Type B pancreatic cell (in vitro differentiated cells): ENCODE measurements at places on chromosomes 5 and 9. TPM values are rescaled to one million over a fixed set of nuclear protein-coding genes. Genes with fewer than 3 reads are reported as not detected.

DNA sequence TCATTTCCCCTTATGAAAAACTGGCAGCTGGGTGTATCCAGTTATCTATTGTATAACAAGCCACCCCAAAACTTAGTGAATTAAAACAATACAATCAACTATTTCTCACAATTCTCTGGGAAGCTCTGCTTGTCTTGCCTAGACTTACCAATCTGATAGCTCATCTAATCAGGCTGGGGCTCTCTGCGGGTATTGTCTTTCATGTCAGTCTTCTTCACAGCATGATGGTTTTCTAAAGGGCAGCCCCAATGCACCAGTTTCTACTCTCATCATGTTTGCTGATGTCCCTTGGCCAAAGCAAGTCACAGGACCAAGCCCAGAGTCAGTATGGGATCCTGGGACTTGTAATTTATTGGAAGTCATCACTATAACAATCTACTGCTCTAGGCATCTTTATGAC is 433.5 kb downstream of the KIAA0825 start:
- DNase-seq, result no peak

- no peak for DNase-seq
Observed at GRCh38 chr5:79795764-79796398, 106.2 kb downstream of the CMYA5 start.

Gene CSF1R
- total RNA-seq, result 1.6 and 4.0 TPM in 2 replicates

Gene GIN1
- 6.9 and 8.0 TPM in 2 replicates for total RNA-seq

DNA sequence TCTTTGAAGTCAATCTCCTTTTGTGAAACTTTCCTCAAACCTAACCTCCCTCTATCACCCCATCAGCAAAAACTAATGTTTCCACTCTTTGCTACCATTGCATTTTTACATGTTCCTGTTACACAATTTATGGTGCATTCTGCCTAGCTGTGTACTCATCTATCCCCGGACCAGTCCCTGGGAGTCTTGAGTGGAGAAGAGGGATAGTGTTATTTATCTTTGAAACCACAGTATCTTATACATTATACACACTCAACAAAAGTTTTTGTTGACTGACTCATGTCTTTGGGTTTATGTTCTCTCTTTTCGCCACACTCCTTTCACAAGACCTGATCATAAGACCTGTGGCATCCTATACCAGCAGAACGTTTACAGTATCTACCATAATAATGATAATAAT is 26.4 kb downstream of the TNFAIP8 start:
- no peak for DNase-seq

Gene NUTM2F
- not detected in 2 replicates for total RNA-seq

DNA sequence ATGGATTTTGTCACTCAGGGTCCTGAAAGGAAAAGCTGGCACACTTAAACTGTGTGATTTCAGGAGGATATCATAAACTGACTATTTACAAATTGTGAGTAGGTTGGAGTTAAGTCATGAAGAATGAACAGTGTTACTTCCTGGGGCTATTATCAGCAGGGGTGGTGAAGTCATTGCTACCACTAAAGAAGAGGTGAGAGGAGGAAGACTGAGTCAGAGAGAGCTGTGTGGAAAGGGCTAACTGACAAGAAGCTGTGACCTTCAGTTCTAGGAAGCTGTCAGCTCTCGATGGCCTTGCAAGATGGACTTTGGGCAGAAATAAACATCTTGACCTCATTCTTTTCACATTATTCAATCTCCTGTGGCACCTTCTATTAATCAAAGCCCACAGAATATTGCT is 72.3 kb upstream of the STARD4 start:
- DNase-seq, result no peak

Gene PCDHB13
- total RNA-seq, result 2.3 and 4.7 TPM in 2 replicates

DNA sequence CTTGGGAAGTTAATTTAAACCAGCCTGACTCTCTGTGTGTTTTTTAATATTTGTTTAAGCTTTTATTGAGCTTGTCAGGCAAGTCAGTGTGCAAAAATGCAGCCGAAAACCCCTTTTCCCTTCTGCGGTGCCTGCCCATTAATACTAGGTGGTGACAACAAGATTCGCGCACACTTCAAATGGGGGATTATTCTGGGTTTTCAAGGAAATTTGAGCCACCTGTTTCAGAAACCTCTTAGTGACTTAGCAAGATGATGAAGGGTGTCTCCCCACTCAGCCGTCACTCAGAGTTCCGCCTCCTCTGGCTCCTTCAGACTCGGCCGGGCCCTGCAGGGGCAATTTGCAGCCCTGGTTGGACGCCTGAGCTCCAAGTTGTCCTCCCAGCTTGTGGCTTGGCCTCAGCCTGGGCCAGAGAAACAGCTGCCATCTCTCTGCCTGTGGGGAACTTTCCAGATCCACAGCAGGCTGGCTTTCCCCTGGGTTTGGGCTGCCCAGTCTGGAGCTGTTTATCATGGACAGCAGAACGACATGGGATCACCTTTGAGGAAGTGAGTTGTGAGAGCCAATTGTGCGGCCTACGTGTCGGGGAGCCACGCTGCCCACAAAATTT is 75.9 kb downstream of the SPRY4 start:
- no peak for DNase-seq

- DNase-seq, result no peak
Observed at GRCh38 chr5:103598997-103599566, 36.5 kb upstream of the NUDT12 start.

DNA sequence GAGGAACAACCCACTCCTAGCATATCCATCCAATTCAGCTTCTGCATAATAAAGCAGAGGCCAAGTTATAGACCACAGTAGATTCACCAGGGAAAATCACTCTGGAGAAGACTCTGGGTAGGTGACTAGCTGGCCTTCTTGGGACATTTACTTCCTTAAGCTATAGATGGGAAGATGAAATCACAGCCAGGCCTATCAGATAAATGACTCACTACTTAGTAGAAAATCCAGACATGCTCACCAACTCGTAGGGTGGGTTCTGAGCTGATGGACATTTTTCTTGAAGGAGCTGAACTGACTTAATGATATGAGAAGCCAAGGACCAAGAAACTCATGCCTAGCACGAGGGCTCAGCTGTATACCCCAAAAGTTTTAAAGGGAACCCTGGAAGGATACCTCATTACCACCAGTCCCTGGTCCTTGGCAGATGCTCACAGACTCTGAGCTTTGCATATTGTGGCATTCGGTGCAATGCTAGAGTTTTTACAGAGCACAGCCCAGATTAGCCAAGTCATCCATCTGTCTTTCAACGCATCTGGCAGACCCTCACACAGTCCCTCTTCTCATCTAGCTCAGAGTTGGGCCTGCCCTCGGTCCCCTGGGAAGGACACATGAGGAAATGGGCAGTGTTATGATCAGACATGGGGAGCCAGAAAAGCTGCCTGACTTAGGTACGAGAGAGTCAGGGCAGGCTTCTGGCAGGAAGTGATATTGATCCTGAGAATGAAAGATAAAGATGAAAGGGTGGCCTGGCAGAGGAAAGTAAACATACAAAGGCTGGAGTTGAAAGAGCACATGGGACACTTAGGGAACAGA is 15.0 kb downstream of the ACSL6 start:
- DNase-seq, result no peak

Gene ZFP37
- 3.6 and 7.4 TPM in 2 replicates for total RNA-seq

DNA sequence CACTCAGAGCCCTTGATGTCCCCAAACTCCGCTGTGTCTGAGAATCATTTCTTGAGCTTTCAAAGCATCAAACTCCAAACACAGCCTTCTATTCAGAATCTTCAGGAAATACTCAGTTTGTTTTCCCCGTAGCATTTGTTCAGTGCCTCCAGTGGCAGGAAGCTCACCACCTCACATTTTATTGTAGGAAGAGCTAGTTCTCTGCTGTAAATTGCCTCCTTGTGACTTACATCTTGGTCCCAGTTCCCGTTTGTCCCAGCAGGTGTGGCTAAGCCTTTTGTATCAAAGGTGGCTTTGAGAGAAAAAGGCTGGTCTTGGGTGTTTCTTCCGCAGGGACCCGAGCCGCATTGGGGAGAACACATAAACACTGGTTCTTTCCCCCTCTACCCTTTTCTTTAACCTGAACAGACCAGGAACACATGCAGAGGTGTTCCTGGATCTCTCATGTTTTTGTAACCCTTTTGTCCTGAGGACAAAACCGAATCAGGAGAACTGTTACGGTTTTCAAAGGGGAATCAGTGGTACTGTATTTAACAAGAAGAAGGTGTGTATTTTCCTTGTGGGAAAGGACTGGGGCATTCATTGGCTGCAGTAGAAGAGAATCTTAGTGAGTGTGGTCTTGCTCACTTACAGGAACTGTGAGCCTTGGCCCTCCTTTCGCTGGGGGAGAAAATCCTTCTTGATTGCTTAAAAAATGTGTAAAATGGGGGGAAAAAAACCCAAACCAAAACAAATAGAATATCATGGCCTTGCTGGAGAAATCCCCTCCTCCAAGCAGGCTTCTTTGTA is 1.9 kb downstream of the OSMR start:
- DNase-seq, result no peak

DNA sequence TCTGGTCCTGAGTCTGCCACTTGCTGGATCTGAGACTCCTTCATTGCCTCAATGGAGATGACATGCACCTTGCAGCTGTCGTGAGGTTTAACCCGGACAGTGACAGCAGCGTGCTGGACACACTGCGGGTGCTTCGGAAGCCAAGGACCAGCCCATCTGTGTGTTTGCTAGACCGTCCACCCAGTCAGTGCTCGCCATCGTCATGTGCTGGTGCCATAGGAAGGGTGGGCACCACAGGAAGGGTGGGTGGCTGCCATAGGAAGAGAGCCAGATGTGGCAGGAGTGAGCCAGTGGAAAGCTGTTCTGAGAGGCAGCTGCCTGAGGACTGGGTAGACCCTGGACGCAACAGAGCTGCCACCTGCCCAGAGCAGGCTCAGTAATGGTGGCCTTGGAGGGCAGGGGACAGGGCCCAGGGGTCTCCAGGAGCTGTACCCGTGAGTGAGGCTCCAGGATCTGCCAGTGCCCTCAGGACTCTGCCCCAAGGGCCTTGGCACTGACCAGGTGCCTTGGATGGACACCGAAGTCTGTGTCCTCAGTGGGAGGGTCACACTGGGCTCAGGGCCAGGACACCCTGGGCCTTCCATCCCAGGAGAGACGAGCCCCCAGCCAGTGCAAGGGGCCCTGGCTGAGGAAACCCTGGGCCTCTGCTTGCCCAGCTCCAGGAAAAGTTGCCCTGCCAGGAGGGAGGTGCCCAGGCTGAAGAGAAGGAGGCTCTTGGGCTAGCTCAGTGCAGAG is 21.8 kb downstream of the FLT4 start:
- DNase-seq, result no peak

GRCh38 chr5:173714551-173715428 is 98.3 kb upstream of the BOD1 start:
- no peak for DNase-seq

- no peak for DNase-seq
Observed at GRCh38 chr5:140261403-140262171, 41.3 kb downstream of the PFDN1 start.

DNA sequence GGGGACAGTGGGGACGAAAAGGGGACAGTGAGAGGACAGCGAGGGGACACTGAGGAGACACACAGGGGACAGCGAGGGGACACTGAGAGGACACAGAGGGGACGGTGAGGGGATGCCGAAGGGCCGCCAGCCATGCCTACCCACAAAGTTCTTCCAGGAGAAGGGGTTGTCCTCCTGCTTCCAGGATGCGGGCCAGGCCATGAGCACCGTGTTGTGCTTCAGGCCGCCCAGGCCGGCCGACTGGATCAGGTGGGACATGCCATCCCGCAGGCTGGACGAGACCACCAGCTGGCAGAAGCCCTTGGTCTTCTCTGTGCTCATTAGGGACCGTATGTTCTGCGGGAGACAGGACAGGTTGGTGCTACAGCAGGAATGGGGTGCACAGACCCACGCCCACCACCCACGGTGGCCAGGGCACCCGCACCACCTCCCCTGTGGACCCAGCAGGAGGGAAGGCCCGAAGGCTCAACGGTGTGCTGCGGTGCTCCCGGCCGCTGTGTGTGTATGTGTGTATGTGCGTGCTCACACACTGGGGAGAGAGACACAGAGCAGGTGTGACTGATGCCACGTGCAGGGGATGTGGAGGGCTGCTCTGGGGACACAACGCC is 46.6 kb downstream of the SLC12A7 start:
- DNase-seq, result no peak

DNA sequence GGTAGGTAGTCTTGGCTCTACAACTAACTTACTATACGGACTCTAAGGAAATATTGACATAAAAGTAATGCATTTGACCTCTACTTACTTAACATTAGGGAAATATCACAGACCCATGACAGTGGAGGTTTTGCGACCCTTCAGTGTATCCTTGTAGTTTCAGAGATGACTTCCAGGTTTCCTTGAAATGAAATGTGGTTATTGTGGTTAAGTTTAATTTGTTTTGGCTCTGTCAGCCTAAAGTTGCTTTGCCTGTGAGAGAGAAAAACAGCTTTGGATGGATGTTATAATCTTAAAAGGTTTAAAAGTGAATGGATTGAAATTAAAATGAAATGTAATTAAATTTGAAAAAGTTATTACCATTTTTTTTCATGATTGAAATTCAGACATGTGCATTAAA is 42.9 kb downstream of the LRRTM2 start:
- no peak for DNase-seq

Gene KCNV2
- not detected in 2 replicates for total RNA-seq

Gene PPP3R2
- 0.07 and 0.22 TPM in 2 replicates for total RNA-seq

DNA sequence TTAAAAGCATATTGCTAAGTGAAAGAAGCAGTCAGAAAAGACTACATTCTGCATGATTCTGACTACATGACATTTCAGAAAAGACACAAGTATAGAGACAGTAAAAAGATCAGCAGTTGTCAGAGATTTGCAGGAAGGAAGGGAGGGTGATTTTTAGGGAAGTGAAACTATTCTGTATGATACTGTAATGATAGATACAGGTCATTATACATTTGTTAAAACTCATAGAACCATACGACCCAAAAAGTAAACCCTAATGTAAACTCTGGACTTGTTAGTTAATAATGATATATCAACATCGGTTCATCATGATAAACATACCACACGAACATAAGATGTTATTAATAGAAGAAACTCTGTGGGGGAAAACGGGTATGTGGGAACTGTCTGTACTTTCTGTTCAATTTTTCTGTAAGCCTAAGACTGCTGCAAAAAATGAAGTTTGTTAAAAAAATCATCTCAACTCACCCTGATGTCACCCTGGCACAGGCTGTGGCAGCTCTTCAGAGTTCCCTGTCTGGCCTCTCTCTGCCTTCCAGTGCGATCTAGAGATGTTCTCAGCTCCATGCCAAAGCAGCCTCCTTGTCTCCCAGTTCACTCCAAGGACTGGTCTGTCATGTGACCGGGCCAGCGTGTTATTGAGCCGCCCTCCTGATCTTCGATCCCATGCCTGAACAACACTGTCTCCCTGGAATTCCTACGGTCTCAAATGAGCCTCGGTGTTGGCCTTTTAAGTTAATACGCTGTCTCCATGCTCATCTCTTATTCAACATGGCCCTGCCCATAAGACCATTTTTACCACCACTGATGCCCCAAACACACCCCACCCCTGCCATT is 35.4 kb downstream of the PRLR start:
- no peak for DNase-seq
